ENCODE measurements at places on chromosomes 16 and 17. TPM values are rescaled to one million over a fixed set of nuclear protein-coding genes. Genes with fewer than 3 reads are reported as not detected.

Gene SPNS2
- total RNA-seq = not detected

Gene ACSM2B
- not detected for total RNA-seq

Gene CNGB1
- total RNA-seq = 0.45 TPM

Gene LDHD
- 0.86 TPM for total RNA-seq

Gene CRISPLD2
- 0.83 TPM for total RNA-seq

Gene TNRC6A
- total RNA-seq = 36.9 TPM

Gene PRSS22
- total RNA-seq = 3.1 TPM

Gene ATP2C2
- total RNA-seq = 0.67 TPM

Gene ST6GALNAC2
- 73.3 TPM for total RNA-seq

Gene KRT13
- not detected for total RNA-seq

Gene PRSS36
- total RNA-seq = 0.83 TPM

Gene MGAT5B
- total RNA-seq = 1.3 TPM

Gene SOX15
- 63.3 TPM for total RNA-seq

Gene SLC35G6
- not detected for total RNA-seq

Gene PALB2
- 17.7 TPM for total RNA-seq

Gene NTN1
- 5.2 TPM for total RNA-seq

Gene RPGRIP1L
- 9.9 TPM for total RNA-seq

Gene CDH15
- 0.14 TPM for total RNA-seq

Gene DPEP1
- not detected for total RNA-seq

Gene FOXK2
- 57.3 TPM for total RNA-seq

Gene FBF1
- total RNA-seq = 13.5 TPM

Gene TERB1
- not detected for total RNA-seq

Gene TLCD1
- total RNA-seq = 7.8 TPM

Gene PTX4
- total RNA-seq = not detected

Gene CNTNAP1
- total RNA-seq = 0.50 TPM

Gene PRR35
- not detected for total RNA-seq

Gene SDR42E1
- total RNA-seq = 20.0 TPM

Gene MT1M
- not detected for total RNA-seq

Gene LAT
- total RNA-seq = 4.4 TPM
